Fibroblast of villous mesenchyme (primary cell): ENCODE measurements at places on chromosomes 1 and 21. TPM values are rescaled to one million over a fixed set of nuclear protein-coding genes. Genes with fewer than 3 reads are reported as not detected.

GRCh38 chr1:4018466-4019146 lies 118.5 kb upstream of the C1orf174 start:
- DNase-seq = no peak

GRCh38 chr1:58575551-58576324 lies 1.3 kb downstream of the TACSTD2 start:
- DNase-seq = no peak

Gene S100A5
- total RNA-seq = 0.32 TPM in 1 of 2 replicates, not detected in the other

Gene EIF2D
- total RNA-seq = 40.6 and 47.9 TPM in 2 replicates

- DNase-seq = no peak
Observed at GRCh38 chr1:34708106-34708505, 46.7 kb upstream of the GJB5 start.

- DNase-seq = no peak
Observed at GRCh38 chr1:242219298-242219901, 220.5 kb upstream of the MAP1LC3C start.

Gene CLDN19
- total RNA-seq = not detected in 2 replicates

- no peak for DNase-seq
Observed at GRCh38 chr1:192277635-192278034, 39.2 kb upstream of the RGS21 start.
